CD4-positive, alpha-beta T cell treated with Interleukin-6 at 100 ng/mL for 8 hours (primary cell): ENCODE measurements at places on chromosomes 3 and 15.

DNA sequence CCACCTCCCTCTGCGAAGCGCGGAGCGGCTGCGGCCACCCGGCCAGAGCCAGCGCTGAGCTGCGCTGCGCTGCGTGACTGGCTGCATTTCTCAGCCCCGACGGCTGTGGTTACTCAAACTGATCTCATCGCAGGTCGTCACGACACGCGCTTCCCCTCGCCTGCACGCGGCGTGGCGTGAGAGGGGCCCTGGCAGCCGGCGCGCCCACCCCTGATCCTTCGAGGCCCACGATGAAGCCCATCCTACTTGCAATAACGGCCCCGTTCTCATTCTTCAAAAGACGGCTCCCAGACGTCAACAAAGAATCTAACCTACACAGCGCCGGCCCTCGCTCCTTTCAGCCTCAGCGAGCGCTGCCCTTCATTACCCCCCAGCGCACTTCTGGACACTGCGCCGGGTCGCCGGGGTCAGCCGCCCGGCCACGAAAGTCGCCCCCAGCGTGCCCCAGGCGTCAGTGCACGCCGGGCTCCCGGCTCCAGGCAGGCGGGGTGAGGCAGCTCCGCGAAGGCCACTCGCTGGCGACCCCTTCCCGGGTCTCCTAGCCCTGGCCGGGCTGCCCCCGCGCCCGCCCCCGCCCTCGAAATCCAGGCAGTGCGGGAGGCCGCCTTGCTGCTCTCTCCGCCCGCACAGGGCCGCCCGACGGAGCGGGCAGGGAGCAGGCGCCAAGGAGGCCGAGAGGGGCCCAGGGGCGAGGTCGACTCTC is 9.9 kb upstream of the LEKR1 start:
- DNase-seq: peak; percentile 24

GRCh38 chr15:36960947-36961227 is 139.5 kb downstream of the MEIS2 start:
- no peak for DNase-seq

- DNase-seq: no peak
Measured at GRCh38 chr3:84223512-84223911, 735.3 kb upstream of the CADM2 start.

GRCh38 chr3:134606033-134607025 is 44.5 kb downstream of the KY start:
- no peak for DNase-seq

- DNase-seq: no peak
Measured at GRCh38 chr3:48915296-48915695, 3.3 kb upstream of the ARIH2 start.

DNA sequence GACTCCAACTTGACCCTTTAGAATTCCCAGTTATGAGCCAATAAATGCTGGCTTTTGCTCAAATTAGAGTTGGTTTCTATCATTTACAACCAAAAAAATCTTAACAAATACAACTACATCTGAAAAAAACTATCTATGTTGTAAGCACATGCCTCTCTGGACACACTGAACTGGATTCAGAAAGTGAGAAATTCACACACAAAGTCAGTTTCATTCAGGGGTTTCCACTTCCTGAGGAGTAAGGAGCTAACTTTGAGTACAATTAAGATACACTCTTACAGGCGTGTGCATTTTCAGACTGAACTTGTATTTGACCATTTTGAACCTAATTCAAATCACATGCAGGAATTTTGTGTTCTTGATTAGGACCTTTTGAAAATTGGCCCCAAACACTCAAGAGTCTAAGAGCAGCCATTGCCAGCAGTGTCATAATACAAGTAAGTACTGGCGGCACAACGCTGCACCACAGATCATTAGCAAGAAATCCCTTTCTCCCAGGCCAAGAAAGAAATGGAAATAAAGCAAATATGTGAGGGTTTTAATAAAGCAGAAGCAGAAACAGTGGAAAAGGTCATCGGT is 31.2 kb downstream of the LINS1 start:
- DNase-seq: no peak

GRCh38 chr3:122948408-122948807 is 79.2 kb downstream of the SEMA5B start:
- DNase-seq: no peak
